Adipocyte (in vitro differentiated cells): ENCODE measurements at places on chromosomes 12 and 14.
A peak's percentile ranks its signal among the peaks of the same experiment; 100 is the strongest.

DNA sequence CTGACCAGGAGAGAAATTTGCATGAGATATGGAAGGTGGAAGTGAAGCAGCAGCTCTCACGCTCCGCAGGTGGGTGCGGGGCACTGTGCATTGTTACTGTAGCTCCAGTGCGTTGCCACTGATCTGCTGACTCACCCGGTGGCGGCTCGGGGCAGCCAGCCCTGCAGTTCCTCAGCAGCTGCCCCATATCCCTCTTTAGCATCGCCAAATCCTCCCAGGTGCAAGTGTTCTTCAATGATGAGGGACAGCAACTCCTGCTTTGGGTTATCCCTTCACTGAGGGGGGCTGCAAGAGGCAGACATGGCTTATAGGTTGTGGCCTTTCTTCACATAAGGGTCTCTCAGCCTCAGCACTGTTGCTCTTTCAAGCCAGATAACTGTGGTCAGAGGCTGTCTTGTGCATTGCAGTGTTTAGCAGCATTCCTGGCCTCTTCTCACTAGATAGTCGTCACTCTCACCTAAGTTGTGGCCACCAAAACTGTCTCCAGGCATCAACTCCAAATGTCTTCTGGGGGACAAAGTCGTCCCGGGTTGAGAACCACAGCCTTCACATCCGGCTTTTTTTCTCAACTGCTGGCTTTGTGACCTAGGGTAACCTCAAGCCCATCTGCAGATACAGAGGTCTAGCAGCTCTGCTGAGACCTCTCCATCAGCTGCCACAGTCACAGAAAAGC, 180.8 kb downstream of the EFCAB11 start:
- DNase-seq = no peak

DNA sequence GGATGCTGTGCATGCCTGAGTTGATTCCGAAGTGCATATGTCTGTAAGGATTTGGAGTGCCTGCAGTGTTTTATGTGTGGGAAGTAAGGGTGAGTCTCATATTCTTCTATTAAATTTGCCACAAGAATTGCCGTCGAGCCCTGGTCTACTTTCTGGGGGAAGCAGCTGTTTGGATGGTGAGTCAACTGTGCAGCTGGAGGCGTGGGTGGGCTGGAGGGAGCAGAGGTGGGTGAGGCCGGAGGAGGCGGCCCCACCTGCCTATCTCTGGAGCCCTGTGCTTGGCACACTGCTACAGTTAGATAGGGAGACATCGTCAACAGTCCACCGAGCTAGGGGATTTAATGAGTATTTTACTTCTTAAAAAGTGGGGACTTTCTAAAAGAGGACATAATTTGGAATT, 9.7 kb downstream of the GLRX5 start:
- DNase-seq = no peak

DNA sequence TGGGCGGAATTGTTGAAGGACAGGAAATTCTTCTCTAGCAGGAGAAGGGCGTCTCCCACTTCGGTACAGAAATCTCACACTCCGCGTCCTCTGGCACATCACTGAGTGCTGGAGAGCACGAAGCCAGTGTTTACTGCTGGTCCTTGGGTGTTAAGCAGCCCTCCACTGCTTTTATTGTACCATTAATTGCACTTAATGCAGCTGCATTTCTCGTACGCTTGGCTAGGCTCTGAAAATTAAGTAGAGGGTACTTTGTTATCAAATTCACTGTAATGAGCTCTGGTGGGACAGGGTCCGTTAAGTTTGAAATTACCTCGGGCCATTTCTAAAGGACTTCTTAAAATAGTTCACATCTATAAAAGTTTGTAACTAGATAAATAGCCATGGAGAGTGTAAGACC, 411.2 kb downstream of the NPAS3 start:
- DNase-seq = no peak

GRCh38 chr12:116591855-116592637, 32.9 kb downstream of the MAP1LC3B2 start:
- peak; percentile 68 for DNase-seq

GRCh38 chr14:96095058-96095457, 55.9 kb downstream of the C14orf132 start:
- DNase-seq = peak; percentile 10

- DNase-seq = no peak
Measured at GRCh38 chr12:80766210-80766609, 49.5 kb downstream of the MYF5 start.

DNA sequence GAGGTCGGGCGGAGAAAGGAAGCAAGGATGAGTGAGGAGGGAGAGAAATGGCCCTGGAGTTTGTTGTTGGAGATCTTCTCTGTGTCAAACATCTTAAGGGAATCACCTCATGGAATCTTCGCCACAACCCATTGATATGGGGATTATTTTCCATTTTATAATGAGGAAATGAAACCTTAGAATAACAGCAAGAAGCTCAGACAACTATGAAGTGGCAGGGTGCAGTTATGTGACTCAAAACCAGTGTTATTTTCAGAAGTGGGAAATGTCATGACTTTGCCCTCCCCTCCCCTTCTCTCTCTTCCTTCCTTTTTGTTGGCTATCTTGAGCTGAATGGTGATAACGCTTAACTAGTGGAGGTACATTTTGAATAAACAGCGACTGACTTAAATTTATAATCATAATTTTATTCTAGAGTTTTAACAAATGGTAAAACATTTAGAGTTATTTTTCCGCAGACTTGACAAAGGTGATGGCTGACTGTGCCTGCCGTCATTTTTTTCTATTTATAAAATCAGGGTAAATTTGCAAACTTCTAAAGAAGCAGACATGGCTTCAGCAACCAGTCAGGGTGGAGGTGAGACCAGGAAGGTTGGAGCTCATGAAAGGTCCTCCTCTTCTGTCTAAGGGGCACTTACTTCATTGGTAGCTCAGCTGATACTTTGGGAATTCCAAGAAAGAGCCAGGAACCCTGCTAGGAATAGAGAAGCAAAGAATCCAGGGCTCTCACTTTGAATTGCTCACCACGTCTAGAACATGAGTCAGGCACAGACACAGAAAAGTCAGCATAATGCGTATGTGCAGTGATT, 232.4 kb downstream of the RGS6 start:
- DNase-seq = no peak

- no peak for DNase-seq
Measured at GRCh38 chr12:79260923-79261322, 396.3 kb downstream of the SYT1 start.

DNA sequence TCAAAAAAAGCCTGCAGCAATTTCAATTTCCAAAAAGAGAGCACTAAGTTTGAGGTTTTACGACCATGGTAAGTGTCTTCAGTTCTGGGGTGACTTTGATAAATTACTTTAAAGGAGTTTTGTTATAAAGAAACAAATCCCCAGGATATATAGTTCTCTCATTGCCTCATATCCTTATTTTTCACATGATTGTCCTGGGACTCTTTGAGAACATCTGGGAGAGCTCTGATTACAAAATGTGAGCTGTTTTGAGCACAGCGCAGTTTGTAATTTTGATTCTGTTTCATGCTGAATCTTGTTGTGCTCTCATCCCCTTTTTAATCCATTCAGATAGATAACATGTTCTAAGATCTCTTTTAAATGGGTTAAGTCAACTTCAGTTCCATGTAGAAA, 67.7 kb upstream of the DCN start:
- DNase-seq = peak; percentile 73

DNA sequence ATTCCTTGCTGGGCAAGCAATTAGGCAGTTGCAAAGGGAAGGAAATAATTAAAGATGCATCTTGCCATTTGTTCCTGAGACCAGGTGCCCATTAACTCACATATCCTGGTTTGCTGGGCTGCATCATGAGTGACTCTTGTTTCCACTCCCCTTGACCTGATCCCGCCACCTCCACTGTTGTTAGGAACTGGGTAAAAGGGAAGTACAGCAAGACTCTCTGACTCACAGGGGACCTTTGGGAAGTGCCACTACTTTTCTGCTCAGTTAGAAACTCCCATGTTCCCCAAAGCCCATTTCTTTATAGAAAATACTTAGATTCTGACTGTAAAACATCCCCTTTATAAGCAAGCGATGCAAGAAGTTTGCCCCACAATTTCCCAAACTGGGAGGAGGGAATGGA, 186.0 kb upstream of the BCL2L14 start:
- no peak for DNase-seq

DNA sequence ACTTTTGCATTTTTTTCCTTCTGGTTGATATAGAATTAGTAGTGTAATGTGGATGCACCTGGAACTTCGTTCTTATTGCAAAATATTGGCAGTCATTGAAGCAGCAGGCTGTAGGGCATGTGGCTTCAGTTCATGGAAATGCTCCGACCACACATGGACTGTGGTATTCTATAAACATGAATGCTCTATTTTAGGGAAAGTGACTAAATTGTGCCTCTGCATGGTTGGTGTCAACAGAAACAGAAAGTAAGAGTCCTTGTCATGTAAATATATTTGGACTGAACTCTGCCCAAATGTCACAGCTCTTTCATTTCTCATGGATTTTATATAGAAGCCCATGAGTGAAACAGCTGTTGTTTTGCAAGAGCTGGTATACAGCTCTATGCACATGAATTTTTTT, 917.0 kb downstream of the LRFN5 start:
- no peak for DNase-seq

DNA sequence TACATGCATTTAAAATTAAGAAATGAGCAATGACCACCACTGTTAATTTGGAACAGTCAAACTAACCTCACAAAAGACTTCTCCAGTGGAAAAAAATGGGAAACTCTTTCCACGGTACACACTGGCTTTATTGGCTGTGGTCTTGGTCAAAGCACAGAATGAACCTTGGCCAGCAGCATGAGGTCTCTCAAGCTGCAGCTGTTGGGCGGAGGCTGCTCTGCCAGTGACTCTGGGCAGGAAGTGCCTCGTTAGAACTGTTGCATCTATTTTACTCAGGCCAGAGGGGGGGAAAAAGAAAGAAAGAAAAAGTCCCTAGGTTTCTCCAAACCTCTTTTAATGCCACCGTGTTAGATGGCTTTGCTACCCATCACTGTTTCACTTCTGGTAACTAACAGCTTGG, 279.8 kb upstream of the DIO2 start:
- peak; percentile 67 for DNase-seq
